Suppressor macrophage treated with lipopolysaccharide for 1 hour (primary cell): ENCODE measurements at places on chromosomes 12 and 14.

DNA sequence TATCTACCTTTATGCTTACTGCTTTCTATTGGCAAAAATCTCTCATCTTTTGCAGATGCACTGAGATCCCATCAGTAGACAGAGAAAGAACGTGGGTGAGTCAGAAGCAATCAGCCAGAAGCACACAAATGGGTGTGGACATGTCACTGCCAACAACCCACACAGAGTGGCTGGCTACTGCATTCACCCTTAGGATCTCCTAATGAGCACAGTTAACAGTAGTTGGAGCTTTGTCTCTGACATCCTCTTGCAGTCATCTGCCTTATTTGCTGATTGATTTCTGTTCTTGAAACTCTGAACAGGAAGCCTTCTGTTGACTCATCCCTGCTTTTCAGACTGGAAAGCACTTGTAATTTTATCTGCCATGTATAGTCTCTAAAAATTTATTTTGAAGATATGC is 117.2 kb downstream of the RGS6 start:
- DNase-seq: peak; percentile 7

DNA sequence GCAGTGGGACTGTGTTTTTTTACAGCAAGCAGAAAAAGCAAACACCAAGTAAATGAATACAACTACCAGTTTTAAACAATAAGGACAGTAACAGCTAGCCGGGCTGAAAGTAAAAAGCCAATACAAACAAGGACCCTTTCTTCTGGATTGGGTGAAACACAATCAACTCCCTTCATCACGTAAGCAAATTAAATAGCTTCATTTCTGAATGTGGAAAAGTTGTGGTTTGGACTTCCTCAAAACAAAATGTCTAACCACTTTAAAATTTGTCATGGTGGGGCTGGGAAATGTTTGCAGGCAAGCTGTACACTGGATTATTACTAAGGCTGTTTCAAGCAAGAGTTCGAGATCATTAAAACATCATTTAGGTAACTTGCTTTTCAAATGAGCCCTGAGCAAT is 47.4 kb downstream of the TCHP start:
- peak; percentile 78 for DNase-seq

GRCh38 chr12:101414533-101415119 is 7.1 kb upstream of the ARL1 start:
- DNase-seq: peak; percentile 87

- DNase-seq: peak; percentile 88
Measured at GRCh38 chr12:44930972-44931600, 55.0 kb upstream of the NELL2 start.

DNA sequence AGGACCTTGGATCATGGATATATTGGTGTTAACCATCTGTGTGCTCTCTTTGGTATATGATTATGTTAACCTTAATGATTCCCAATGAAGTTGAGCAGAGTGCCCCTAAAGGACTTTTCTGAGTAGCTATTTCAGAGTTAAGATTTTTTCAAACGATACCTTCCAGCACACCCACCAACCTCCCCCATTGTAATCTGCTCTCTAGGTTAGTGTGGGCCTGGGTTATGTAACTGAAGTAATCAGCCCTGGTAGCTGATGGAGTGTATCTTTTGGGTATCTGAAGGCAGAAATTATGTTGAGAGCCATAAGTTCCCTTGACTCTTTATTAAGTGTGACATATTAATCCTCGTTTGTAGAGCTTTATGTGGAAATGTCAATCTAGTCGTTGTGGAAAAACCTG is 47.6 kb upstream of the RNU6-8 start:
- no peak for DNase-seq

GRCh38 chr14:89041257-89041582 is 216.8 kb downstream of the TTC8 start:
- no peak for DNase-seq

GRCh38 chr14:104158827-104159798 is 20.7 kb downstream of the KIF26A start:
- DNase-seq: no peak

DNA sequence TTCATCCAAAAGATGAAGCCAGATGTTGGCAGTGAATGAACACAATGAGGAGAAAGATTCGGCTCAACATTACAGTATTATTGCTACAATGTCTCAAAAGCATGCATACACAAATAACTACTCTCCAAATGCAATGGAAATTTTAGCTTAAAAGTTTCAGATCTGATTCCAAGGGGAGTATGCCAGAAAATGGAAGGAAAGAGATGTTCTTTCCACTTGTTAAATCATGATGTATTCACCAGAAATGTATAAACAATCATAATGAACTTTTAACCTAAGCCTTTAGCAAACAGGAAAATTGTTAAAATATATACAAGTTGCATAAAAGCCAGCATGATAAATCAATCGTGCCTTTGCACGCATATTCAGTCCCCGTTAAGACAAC is 62.1 kb downstream of the SH2B3 start:
- DNase-seq: no peak

GRCh38 chr12:110585231-110585799 is 2.2 kb upstream of the PPTC7 start:
- DNase-seq: peak; percentile 80

DNA sequence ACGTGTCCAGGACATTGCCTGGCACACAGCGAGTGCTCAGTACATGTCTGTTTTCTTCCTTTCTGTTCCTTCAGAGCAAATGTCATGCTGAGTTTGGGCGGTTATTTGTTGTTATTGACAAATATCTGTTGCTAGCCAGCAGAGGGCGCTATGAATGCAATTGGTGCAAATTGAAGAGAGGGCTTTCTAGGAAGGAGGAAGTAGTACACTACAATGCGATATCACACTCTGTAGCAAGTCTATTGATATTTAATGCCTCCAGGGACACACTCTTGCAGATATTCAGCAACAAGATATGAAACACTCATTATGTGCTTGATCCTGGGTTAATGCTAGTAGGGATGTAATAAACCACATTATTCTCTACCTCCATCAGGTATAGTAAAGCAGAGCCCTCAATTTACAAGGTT is 267.3 kb upstream of the SRRM4 start:
- DNase-seq: peak; percentile 68

- DNase-seq: no peak
Measured at GRCh38 chr12:113326775-113327395, 8.0 kb downstream of the SLC8B1 start.

DNA sequence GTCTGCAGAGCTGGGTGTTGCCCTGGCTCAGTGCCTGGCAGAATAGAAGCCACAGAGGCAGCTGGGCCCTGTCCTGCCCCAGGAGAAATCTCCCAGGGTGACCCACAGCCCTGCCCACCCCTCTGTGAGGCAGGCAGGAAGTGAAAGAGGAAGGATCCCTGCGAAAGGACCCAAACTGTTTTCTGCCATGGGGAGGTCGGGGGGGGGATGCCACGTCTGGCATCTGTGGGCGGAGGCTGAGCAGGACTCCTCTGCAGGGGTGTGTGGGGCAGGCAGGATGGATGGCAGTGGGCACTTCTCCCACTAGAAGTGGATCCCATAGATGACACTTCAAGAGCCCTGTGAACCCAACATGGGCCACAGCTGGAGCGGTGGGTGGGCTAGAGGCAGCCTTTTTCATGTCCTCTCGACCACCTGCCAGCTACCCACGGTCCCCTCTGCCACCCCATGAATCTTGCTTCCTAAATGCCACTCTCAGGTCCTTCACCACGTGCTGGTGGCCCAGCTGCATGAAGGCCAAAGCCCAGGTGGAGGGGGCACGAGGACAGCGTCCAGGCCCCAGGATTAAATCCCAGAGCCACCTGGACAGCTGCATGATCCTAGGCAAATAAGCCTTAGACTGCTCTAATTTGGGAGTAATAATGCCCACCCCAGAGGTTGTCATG is 3.6 kb downstream of the PAPLN start:
- peak; percentile 86 for DNase-seq

GRCh38 chr12:102958073-102958829 is 777 bp downstream of the ASCL1 start:
- DNase-seq: peak; percentile 16

DNA sequence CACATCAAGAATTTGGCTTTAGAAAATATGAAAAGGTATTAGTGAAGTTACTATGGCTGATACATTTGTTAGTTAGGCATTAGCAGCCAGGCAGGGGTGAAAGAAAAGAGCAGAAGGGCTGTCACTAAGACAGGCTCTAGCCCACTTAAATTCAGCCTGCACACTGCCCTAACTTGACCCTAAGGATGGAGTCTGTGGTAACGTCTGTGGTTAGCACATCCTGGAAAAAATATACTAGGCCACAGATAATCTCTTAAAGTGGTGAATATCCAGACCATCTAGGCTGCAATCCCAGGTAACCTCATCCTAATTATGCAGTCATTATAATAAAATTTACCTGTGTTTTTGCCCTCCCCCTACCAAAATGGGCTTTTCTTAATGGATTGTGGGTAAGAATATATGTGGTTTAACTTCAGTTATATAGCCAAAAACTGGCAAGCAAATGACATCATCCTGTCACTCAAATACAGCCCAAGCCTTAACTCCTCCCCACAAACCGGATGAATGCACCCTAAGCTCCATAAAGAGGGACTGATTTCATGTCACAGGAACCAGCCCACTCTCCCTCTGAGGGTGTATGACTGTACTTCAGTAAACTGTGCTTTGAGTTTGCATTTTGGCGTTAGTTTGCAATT is 440.9 kb downstream of the LRFN5 start:
- peak; percentile 0 for DNase-seq

DNA sequence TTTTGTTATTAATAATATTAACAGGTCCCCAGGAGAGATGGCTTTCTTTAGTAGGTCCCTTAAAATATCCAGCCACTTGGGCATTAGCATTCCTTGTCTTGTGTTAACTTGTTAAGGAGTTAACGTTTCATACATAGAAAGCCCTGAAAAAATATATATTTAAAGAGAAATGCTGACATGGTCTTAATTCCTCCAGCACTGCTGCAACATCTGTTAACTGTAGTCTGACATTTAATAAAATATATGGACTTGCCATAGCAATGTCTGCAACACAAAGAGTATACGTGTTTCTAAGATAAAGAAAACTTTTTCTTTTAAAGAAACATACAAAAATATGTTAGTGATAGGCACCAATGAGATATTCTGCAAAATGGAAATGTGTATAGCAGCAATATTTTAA is 10.0 kb downstream of the SLC38A4 start:
- DNase-seq: no peak

DNA sequence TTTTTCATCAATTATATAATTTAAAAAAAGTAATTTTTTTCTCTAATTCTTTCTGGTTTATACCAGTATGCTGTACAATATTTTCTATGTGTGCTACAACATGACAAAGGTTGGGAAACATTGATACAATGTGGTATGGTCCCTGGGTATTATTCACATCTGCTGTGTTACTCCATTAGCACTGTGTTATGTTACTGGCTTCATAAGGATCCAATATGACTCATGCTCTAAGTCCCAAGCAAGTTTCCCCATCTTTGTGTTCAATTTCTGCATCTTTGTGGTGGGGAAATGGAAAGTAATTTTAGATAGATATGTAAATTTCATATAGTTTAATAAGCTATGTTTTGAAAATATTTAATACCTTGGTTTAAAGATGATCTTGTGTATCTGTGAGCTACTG is 35.8 kb downstream of the FBXO33 start:
- no peak for DNase-seq

GRCh38 chr12:96302687-96303310 is 97.4 kb downstream of the CDK17 start:
- DNase-seq: no peak

GRCh38 chr12:53561590-53561953 is 54.3 kb upstream of the NPFF start:
- peak; percentile 36 for DNase-seq

DNA sequence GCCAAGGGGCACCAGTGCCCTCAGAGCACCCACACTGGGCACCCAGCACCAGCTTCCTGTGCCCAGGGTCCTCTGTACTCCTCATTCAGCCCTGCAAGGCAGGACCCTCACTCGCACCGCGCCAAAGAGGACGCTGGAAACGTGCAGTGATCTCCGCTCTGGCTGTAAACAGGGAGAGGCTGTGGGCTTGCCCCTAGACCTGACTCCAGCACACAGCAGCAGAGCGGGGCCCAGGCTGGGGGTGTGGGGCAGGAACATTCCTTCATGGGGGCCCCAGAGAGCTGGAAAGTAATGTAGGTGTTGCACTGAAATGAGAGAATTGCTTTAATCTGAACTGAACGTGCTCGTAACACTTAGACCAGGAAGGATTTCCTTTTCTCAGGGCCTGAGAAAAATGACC is 5.0 kb upstream of the BRF1 start:
- no peak for DNase-seq

DNA sequence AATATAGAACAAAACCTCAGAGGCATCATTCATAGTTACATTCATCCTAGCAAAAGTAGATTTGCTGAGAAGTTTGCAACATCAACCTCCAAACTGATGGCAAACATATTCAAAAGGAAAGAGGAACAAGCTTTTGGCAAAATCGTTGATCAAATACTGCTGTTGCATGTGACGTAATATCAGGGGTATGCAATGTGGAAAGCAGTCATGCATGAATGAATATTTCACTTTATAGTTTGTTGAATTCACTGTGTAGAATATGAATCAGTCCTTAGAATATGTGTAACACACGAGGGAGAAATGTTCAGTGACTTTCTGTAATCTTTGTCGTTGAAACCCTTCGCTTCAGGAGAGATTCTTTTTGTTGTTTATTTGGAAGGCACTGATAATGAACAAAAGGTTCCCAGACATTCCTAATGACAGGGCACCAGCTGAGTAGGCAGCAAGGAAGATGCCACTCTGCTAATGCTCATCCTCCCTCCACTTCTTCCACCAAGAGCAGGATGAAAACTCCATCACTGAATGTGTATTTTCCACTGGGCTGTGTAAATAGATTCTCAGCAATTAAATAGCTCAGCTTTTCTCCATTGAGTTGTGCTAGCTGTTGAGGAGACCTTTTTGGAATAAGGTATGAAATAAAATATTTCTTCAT is 126.1 kb downstream of the PELI2 start:
- DNase-seq: peak; percentile 80

GRCh38 chr12:113766879-113767878 is 198.9 kb downstream of the RBM19 start:
- DNase-seq: no peak

GRCh38 chr12:65511134-65511834 is 232.8 kb downstream of the MSRB3 start:
- DNase-seq: no peak

DNA sequence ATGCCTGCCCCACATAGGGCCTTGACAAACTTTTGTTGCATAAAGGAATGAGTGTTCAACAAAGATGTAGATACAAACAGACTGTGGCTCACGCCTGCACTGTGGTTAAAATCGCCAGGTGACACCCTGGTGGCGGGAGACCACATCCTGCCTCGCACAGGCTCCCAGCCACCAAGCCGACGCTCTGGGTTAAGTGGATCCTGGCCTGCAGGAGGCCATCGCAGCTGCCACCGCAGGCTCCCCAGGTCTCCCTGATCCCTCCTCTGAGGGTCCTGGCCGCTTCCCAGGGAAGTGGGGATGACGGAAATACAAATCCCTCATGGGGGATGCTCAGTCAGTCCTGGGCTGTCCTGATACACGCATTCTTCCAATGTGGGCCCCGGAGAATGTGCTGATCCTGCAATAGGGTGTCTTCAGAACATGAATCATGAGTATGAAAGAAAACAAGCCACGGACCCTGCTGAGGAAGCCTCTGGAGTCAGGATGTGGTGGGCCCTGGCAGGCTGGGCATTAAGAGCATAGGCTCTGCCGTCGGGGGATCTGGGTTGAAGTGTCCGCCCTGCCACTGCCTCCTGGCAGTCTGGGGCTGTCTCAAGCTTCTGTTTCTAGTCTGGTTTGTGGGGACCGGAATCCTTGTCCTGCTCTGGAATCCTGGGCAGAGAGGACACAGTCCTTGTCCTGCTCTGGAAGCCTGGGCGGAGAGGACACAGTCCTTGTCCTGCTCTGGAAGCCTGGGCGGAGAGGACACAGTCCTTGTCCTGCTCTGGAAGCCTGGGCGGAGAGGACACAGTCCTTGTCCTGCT is 53.5 kb upstream of the BEGAIN start:
- no peak for DNase-seq
